ENCODE measurements at places on chromosomes 5 and 9.

- no peak for DNase-seq
These were observed 17.8 kb downstream of the FBXO38 start for GRCh38 chr5:148401604-148402003.

DNA sequence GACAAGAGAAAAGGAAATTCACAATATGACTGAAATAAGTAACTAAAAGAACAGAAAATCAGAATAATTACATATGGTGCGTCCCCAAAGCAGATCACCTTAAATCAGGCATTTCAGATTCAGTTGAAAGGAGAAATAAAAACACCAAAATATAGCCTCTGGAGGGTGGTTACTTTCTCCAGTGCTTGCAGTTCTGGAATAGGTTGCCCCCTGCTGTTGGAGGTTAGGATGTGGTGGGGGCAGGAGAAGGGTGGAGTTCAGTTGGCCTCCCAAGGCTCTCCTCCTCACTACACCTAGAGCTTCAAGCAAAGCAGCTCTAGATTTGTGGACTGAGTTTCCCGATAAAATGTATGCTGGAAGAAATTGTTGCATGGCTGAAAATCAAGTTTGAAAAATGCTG is 338.2 kb upstream of the TLE4 start:
- no peak for DNase-seq

- DNase-seq: no peak
These were observed 296.8 kb downstream of the EBF1 start for GRCh38 chr5:158802941-158803341.

DNA sequence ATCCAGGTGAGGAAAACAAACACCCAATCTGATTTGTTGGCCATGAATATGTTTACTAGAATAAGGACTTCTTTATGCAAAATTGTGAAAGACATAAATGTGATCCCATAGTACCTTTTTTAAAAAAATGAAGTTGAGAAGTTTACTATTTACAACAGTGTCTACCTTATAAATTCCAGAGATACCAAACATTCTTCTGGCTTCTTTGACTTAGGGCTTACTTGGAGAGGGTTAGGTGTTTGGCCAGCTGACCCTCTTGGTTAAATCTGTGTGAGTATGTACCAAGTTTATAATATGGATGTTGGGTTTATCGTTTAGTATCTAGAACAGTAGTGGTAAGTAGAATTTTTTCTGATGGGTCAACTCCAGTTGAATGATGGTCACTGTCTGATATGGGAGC is 212.3 kb downstream of the DOCK8 start:
- no peak for DNase-seq

- no peak for DNase-seq
These were observed 30.2 kb downstream of the GOLGA2 start for GRCh38 chr9:128245421-128246151.

DNA sequence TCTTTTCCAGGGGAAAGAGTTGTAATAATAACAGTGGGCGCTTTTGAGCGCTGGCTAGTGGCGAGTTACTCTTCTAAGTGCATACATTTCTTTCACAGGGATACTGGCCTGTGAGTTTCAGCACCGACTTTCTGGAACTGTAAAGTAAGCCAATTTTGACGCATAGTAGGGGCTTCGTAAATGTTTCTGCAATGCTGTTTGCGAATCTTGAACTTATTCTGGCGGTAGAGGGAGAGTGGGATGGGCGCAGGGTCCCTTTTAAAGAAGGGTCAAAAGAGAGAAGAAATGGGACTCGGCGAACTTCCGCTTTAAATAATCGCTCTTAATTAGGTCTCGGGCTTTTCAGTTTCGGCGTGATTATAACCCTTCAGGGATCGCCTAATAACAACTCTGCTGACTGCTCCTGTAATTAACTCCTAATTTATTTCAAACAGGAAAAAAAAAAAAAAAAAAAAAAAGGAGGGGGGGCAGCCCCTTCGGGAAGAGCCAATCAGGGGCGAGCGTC is 351 bp upstream of the MSX2 start:
- DNase-seq: no peak

DNA sequence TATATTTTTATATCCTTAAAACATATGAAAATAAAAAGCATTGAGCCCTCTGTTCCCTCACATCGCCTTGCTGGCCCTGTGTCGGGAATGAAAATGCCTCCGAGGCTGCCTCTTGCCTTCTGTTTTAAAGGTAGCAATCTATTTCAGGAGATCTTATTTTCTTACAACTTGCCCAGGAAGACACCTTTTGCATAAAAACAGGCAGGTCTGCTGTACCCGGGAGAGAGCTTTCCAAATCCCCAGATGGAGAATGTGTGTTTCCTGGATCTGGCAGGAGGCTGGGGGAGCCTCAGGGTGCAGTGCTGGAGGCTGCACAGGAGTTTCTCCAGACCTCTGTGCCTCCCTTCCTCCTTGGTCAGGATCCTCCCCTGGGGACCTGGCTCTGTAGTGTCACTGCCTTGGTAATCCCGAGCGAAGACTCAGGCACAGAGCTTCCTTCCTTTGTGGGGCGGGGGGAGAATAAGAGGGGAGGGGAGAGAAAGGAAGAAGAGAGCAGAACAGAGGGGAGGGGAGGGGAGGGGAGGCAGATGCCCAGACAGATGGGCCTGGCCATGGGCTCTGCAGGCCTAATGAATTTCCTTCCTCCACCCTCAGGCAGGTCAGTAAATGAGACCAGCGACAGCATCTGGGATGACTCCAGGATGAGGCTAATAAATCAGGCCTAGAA is 104.0 kb upstream of the BOD1 start:
- DNase-seq: no peak

DNA sequence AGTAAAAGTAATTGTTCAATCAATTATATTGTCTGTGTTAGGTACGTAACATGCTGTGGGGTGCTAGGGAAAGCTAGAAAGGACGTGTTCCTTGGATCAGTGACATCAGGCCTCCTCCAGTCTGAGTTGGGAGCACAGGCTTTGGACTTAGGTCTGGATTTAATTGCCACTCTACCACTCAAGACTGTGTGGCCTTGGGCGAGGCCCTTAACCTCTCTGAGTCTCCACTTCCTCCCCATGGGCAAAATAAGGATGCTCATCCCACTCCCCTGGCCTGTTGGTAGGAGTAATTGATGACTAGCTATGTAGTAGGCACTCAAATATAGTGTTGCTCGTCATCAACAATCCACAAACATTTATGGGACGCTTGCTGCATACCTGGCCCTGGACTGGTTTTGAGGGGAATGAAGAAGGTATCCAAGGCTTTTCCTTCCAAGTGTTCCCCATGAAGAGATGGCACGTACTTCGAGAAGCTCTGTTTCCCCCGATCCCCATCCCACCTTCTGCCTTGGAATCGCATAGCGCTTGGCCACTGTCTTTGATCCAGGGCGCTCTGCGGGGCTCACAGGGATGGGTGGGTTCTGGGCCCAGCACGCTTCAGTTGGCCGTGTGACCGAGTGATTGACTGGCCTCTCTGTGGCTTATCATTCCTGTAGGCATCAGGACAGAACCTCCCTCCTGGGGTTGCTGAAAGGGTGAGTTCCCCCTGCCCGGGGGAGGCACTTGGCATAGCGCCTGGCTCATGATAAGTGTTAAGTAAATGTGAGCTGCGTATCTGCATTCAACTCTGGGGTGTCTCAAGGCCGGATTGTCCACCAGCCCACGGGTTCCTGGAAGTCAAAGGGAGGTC is 8.1 kb downstream of the FGF18 start:
- no peak for DNase-seq

DNA sequence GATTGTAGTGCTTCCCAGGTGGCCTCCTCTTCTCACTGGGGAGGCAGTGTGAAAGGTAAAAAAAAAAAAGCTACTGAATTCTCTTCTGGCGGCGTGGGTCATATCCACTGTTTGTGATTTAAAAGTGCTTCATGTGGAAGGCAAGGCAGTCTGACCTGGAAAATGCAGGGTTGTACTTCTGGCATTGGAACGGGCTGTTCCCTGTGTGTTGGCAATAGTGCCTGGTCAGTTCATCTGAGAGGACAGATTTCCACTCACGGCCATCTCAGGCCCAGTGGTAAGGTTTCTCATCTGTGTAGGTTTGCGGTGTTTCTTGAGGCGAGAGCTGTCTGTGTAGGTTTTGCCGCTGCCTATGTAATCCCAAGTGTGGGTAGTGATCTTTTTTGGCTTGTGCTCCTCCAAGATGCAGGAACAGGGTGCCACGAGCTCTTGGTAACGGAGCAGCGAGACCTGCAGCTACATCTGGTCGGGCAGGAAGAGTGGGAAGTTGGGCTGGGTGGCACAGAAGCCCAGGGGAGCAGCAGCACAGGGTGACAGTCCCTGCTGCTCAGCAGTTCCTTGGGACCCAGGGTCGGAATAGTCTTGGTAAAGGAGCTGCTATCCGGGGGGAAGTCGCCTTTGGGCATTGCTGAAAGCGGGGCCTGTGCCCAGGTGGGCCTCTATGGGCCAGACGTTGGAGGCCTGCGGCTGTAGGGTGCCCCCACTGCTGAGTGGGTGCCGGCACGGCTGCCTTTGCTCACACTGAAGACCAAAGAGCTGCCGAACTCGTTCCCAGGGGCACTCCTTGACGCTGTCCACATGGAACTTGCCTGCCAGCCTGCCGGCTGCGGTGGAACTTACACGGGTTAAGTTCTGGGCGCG is 11.2 kb downstream of the RCL1 start:
- no peak for DNase-seq

DNA sequence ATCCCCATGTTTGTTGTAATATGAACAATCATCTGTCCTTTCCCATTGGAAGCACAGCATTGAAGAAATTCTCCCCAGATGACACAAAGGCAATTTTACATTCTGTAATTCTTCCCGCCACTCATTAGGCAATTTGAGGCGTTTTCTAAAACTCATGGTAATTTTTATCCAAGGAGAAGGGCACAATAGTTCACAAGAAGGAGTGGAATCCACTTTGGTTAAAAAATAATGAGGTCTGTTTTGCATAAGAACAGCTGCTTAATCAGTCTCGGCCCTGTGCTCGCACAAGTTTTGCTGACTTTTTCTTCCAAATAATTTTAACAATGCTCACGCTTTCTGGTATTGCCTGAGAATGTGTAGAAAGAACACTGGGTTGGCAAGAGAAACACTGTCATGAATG is 94.0 kb downstream of the CAVIN4 start:
- no peak for DNase-seq

All from T follicular helper cell (primary cell).